ENCODE measurements at places on chromosomes 5 and 9.

DNA sequence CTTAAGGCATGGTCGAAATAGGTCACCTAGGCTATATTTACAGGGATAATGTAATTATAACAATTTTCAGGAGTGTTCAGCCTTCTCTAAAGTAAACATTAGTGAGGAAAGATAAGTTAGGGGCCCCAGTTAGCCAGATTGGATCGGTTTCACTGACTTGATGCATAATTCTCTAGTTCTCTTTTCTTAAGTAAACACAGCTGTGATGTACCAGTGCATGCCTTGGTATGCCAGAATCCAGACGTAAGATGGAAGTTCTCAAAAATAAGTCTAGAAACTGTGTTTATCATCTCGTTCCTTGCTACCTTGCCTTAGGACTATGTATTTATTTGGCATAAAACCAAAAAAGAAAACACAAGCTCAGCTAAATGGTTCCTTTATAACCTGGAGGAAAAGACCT lies 442.2 kb upstream of the CLINT1 start:
- DNase-seq = no peak

DNA sequence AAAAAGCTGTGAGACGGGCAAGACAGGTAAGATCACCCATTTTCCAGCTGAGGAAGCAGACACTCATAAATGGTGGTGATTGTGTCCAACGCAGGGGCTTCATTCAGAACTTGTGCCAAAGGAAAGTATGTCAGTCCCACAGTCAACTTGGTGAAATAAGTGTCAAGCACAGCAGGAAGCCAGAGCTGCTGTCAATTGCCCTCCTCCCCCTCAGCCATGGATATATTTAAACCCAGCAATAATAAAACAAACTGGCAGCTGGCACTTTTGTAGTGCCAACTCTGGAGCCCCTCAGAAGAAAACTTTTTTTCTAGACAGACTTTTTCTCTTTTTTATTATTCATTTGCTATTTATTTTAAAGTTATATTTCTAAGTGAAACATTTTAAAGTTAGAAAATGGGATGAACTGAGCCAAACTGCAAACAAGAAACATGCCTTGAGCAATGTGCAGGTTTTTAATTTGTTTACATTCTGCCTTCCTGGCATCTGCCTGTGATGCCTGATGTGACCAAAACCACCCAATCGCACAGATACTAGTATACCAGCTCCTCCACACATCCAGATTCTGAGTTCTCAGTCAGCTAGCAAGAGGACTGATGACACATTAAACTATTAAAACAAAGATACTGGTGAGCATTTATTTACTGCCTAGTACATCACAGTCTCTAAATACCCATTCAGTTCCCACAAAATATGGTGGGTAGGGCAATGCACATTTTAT lies 17.0 kb downstream of the DMAC1 start:
- no peak for DNase-seq

DNA sequence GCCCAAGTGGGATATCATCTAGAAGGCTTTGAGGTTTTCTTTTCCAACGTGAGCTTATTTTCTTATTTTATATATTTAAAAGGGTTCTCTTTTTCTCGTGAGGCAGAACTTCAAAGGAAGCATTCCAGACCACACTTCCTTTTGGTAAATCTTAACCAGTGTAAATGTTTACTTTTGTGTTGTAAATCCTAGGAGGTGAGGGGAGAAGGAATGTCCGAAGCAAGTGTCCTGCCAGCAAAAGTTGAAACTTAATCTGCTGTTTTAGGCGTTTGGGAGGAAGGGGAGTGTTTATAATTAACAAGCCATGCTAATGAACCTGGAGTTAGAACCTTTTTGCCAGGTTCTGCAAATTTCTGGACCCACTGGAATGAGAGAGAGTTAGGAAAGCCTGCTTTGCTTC lies 37.9 kb downstream of the WWC1 start:
- no peak for DNase-seq

DNA sequence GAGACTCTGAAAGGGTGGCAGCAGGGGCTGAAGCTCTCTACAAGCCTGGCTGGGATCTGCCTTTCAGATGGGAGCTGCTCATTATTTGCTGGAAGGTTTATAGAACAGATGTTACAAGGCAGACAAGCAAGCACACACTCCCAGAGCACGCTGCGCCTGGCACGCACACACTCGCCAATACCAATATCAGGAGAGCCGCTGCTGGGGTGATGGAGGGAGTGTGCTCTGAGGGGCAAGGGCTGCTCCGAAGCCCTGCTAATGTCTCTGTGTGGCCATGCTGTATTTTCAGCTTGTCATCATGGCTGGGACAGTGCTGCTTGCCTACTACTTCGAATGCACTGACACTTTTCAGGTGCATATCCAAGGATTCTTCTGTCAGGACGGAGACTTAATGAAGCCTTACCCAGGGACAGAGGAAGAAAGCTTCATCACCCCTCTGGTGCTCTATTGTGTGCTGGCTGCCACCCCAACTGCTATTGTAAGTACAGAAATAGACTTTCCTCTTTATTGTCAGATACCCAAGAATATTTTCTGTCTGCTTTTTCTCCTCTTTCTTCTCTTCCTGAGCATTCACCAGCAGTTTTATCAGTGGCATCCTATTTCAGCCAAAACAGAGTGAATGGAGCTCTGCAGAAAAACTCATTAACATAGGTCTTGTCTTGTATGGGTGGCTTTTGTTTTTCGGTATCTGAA lies 115.1 kb downstream of the BAAT start:
- peak; percentile 77 for DNase-seq

DNA sequence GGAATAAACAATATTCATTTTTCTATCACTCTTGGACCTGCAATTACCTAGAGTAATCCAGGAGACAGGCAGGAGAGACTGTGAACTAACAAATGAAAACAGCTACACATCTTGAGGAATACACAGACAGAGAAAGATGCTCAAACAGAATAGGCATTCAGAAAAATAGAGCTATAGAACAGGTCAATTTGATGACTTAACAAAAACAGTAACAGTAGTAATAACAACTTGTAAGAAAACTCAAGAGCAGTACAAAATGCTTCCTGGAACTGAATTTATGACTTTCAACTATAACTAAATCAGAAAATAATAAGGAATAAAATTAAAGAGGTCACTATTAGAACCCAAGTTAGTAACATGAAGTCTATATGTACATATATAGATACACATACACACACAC lies 579.3 kb downstream of the TLR4 start:
- DNase-seq = no peak
